ENCODE measurements at places on chromosomes 5 and 9. TPM values are rescaled to one million over a fixed set of nuclear protein-coding genes. Genes with fewer than 3 reads are reported as not detected.

DNA sequence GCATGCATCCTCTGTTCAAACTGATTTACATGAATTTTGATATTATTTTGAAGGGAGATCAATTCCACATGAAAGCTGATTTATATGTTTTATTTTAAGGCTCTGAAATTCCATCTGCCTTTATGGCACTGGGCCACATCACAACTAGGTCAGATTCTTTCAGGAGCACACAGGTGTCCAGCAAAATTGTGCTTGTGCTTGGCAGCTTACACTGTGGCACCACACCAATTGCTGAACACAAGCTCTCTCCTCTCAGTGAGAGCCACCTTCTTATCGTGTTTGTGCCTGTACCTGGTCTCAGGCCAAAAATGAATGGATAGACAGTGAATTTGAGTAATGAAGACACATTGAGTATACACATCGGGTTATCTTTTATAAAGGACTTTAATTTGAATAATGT lies 200.4 kb downstream of the CDH10 start:
- no peak for DNase-seq

DNA sequence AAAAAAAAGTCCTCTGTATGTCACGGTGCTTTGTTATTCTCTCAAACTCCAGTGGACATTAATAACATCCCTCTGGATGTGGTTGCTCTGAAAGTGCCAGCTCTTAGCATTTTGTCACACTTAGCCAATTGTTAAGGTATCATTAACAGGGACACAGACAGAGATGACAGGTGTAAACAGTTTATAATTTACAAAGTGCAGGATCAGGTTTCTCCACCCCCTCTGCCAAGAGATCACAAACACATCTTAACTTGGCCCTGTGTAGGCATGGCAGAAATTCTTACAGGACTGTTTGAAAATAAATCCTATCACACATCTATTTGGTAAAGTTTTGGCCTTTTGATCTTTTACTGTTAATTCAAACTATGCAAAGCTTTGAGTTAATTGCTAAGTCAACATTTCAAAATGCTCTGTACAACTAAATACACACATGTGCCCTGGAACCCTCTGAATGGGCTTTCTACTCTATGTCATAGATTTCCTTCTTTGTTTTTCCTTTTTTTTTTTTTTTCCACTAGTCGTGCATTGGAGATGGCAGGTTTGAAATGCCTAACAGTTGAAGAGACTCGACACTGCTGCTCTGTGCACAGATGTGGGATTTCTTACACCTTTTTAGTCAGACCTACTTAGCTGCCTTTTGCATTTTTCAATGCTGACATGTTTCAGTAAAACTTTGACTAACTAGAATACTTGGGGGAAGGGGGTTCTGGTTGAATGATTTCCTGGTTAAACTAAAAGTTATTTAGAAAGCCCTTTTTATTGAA lies 41.7 kb downstream of the SEMA6A start:
- DNase-seq: no peak

Gene ACOT12
- not detected for total RNA-seq

Gene LRRC19
- total RNA-seq: not detected

GRCh38 chr5:36523926-36524325 lies 82.5 kb upstream of the SLC1A3 start:
- no peak for DNase-seq

DNA sequence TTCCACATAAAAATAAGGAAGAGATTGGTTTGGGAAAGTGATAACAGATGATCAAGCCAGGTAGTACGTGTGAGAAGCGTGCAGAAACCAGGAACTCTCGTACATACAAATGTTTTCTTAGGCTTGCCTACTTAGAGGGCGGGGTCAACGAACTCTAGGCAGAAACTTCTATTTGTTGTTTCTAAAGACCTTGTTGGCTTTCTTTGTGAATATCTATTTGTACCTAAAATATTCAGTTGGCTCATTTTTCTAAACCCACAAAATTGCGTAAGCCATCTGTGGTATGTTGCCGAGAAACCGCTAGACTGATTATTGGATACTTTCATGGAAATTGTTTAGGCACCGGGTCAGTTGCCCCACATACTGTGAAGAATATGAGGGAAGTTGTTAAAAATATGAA lies 458.5 kb downstream of the MAT2B start:
- DNase-seq: no peak

Gene NRARP
- 1.6 TPM for total RNA-seq

Gene UNC13B
- total RNA-seq: 1.3 TPM

Gene WDR31
- 1.3 TPM for total RNA-seq

All from naive thymus-derived CD4-positive, alpha-beta T cell (primary cell).